Spinal cord (tissue), 10 donors: ENCODE measurements at places on chromosomes 7 and 10.

GRCh38 chr7:107233-107632, 85.1 kb upstream of the FAM20C start:
- no peak for DNase-seq

- DNase-seq, result peak; percentile 41
Measured at GRCh38 chr7:132249256-132249971, 326.9 kb downstream of the PLXNA4 start.

GRCh38 chr7:1142051-1142635, 17.9 kb downstream of the ZFAND2A start:
- DNase-seq, result no peak

GRCh38 chr10:67629461-67629971, 66.5 kb downstream of the CTNNA3 start:
- no peak for DNase-seq

GRCh38 chr10:70459774-70460490, 18.5 kb upstream of the NODAL start:
- DNase-seq, result no peak

DNA sequence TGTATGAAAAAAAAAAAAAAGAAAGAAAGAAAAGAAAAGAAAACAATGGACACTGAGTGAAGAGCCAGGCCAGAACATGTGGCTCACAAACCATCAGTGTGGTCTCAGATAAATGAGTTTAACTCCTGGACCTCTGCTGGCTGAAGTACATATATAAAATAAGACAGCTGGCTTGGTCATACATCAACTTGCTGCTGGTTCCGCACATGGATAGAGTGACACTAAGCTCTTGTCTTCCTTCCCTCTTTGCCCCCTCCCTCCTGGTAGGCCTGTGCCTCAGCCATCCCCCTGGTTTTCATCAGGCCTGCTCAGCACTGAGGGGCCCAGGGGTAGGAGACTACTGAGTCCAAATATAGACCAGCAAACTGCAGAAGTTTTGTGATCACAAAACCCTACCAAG, 58.1 kb upstream of the DGKI start:
- no peak for DNase-seq

DNA sequence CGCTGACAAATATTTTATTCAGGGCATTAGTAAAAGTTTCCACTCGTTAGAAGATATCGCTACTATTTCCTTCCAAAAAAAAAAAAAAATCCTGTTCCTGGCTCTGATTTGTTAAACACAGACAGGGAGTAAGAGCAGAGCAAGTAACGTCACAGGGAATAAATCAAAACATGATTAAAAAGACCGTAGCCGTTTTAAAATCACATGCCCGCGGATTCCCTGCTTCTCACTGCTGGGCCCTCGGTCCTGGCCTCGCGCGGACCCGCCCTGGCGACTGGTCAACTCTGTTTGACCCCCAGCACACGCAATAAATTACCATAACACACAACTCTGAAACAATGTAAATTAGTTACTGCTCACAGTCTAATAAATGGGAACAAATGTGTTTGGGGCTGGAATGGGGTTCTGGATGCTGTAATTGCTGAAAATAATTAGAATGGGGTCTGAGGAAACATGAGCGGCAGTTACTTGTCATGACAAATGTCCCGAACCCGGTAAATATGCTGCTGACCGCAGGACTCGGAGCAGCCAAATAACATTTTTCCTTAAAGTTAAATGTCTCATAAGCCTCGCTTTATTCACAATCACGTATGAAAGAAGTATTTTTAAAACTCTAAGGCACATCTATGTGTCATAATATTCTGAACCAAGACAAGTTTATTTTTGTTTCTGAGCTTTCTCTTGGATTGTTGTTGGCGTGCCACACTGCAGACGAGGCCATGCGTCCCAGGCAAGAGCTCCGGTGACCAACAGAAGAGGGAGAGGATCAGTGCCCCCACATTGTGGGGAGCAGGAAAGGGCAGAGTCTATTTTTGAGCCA, 17.9 kb downstream of the EBF3 start:
- DNase-seq, result no peak

GRCh38 chr7:136956671-136957070, 88.2 kb downstream of the CHRM2 start:
- no peak for DNase-seq

GRCh38 chr10:86392723-86393094, 26.1 kb upstream of the GRID1 start:
- no peak for DNase-seq

DNA sequence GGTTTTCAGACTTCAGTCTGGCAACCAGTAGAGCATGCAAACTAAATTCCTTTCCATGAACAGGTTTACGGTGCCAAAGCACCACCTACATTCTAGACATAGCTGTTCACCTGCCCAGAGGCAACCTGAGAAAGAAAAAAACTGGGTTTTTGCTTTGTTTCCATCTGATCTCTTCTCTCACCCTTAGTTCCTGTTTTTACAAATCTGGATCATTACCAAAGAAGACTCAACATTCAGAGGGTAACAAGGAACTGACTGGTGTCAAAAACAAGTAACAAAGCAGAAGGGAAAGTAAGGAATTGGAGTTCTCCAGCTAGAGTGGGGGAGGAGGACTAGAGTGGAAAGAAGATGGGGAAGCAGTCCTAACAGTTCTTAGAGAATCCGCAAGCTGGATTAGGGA, 36.4 kb downstream of the CPVL start:
- no peak for DNase-seq

- no peak for DNase-seq
Measured at GRCh38 chr7:104972500-104972899, 41.5 kb upstream of the KMT2E start.

- no peak for DNase-seq
Measured at GRCh38 chr7:36208997-36209813, 56.2 kb downstream of the EEPD1 start.

- no peak for DNase-seq
Measured at GRCh38 chr7:46558482-46559193, 637.6 kb upstream of the IGFBP3 start.

DNA sequence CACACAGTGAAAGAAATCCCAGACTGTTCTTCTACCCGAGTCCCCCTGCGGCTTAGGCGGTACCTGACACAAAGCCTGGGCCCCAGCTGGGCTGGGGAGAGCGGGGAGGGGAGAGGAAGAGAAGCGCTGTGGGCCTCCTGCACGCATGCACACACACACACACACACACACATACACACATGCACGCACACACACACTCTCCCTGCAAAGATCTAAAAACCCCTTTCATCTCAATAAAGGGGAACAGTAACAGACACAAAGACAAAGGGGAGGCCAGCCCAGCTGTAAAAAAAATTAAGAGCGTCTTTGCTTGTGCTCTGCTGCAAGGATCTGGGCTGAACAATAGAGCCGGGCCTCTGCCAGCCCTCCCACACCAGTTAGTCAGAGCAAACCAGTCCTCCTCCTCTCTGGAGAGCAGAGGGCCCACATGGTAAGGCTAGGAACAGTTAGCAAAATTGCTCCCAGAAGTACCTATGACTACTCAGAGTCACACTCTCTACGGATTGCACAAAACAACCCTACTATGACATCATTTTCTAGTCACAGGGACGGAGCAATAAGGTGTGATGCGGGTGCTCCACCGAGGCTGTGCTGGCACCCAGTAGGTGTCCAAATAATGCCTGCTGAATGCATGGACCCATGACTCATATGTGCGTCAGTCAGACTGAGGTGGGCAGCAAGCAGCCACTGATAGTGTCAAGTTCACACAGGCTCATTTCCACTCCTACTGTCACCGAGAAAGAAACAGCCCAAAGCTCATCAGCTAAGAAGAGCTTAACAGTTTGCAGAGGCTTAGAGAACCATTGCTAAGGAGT, 9.2 kb downstream of the ITPRIP start:
- no peak for DNase-seq

GRCh38 chr7:151372612-151373265, 31.1 kb downstream of the NUB1 start:
- DNase-seq, result no peak

DNA sequence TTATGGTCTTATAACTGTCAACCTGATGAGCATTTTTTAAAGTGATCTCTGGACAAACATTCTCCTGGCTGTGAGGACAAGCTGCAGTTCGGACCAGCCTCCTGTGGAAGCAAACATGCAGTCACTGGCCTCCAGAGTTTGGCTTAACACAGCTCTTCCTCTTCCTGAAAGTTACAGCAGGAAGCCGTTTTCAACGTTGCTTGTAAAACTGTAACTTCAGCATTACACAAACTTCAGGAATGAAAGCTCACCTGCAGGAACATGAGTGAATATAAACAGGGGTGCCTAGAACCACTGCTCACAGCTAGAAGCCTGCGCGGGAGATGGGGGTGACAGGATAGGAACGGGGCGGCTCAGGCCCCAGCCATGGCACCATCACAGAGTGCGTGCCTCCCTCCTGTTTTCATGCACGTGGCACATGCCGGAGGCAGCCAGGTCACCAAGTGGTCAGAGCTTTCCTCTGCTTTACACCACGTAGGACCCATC, 292.9 kb upstream of the PITRM1 start:
- DNase-seq, result no peak

DNA sequence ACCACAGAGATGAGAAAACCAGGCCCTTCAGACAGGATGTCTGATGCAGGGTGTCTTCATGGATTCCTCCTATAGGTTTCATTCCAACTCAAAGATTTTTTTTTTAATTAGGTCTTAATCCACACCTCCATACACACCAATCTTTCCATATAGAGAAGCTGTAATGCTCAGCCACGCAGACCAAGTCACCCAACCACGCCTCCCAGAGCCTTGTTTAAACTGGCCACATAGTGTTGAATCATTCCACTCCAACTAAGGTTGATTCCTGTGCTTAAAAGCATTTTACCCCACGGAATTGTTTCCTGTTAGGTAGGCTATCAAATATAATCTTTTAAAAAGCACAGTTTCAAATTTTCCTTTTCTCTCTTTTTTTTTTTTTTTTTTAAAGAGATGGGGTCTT, 153.6 kb downstream of the TYW1B start:
- no peak for DNase-seq

- DNase-seq, result peak; percentile 44
Measured at GRCh38 chr10:97974526-97975525, 55.6 kb downstream of the CRTAC1 start.

- DNase-seq, result no peak
Measured at GRCh38 chr7:72042855-72043254, 369.3 kb downstream of the CALN1 start.

GRCh38 chr7:52119537-52119936, 802.9 kb upstream of the COBL start:
- no peak for DNase-seq

- no peak for DNase-seq
Measured at GRCh38 chr7:90626013-90626412, 29.9 kb downstream of the CDK14 start.

DNA sequence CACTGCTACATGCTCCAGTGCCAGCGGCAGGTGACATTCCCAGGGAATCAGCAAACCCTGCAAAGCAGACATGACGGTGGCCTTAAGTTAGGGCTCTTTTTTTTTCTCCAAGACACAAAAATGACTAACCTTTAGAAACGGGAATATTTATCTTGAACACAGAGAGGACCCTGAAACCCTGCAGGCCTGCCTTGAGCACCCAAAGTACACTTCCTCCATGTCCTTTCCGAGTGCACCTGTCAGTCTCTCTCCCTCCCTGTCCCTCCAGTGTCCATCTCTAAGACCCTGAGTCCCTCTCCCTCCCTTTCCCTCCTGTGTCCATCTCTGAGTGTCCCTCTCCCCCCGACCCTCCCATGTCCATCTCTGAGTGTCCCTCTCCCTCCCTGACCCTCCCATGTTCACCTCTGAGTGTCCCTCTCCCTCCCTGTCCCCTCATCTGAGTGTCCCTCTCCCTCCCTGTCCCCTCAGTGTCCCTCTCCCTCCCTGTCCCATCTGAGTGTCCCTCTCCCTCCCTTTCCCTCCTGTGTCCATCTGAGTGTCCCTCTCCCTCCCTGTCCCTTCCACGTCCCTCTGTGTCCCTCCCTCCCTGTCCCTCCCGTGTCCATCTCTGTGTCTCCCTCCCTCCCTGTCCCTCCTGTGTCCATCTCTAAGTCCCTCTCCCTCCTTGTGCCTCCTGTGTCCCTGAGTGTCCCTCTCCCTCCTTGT, 51.2 kb upstream of the CAMK2B start:
- no peak for DNase-seq

DNA sequence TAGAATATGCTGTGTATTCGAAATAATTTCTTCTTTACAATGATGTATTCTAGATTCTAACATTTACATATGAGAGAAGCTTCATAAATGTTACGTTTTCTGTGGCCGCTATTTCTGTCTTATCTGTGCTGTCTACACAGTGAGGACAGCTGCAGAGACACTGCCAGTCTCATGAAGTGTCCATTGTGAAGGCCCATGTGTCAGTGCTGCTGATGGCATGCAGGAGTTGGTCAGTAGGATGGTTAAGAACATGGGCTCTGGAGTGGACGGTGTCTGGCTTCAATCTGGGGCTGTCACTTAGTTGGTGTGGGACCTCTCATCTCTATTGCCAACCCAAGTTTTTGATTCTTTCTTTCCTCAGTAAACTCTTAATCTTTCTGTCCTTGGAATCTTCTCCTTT, 137.3 kb downstream of the SDK1 start:
- DNase-seq, result no peak

DNA sequence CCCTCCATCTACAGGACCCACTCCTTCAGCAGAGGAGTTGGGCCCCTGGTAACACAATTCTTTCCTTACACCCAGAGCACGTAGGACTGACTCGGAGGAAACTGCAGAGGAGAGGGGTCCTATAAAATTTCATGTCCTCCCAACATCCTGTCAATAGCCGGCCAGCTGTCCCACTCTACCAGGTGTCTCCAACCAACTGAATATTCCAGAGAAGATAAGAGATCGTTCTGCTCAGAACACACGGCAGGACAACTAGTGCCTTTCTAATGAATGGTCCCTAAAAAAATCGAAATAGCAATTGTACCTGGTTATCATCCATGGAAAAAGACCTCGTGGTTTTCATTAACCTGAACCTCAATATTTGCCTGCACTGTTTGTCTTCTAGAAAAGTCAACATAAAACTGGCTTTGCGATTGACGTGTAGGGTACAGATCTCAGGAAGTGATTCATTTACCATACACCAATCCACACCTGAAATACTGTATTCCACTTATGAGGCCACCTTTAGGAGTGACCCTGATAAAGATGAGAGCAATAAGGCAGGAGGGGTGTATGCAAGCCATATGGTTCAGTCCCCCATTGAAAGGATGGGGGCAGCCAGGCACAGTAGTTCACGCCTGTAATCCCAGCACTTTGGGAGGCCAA, 111.7 kb downstream of the PARP12 start:
- DNase-seq, result no peak

DNA sequence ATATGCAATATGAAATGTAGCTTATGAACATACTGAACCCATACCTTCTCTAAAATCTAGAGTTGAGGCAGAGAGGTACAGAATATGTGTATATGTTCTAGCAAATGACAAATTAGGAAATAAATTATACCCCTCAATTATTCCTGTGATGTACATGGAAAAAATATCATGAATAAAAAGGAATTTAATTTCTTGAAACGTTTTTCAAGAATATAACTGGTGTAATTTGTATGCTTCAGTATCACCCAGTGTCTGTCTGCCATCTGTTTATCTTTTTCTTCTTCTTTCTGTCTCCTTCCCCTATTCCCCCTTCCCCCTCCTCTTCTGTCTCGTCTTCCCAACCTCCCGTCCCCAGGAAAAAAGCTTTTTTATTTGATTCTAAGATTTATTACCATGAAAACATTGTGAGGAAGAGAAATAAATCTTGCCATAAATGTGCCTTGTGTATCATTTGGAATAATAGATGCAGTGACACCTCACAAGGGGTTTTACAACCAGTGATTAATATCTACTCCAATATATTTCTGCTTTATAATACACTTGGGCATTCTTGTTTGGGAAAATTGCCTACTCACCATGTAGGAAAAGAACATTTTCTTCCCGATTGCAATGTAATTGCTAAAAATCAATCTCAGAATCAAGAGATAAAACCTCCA, 12.2 kb downstream of the LANCL2 start:
- DNase-seq, result no peak
